Stimulated activated CD4-positive, alpha-beta T cell treated with anti-CD3 and anti-CD28 coated beads, Interleukin-2, amount 100 ng/mL, for 24 hours (primary cell): ENCODE measurements at places on chromosomes 7 and 10.

- DNase-seq, result no peak
These were observed 6.7 kb upstream of the PILRA start for GRCh38 chr7:100366411-100367250.

GRCh38 chr7:30927559-30927958 is 15.9 kb downstream of the AQP1 start:
- no peak for DNase-seq

GRCh38 chr7:44291066-44291732 is 34.2 kb downstream of the CAMK2B start:
- DNase-seq, result no peak

- no peak for DNase-seq
These were observed 71.9 kb upstream of the HABP2 start for GRCh38 chr10:113480851-113481502.

DNA sequence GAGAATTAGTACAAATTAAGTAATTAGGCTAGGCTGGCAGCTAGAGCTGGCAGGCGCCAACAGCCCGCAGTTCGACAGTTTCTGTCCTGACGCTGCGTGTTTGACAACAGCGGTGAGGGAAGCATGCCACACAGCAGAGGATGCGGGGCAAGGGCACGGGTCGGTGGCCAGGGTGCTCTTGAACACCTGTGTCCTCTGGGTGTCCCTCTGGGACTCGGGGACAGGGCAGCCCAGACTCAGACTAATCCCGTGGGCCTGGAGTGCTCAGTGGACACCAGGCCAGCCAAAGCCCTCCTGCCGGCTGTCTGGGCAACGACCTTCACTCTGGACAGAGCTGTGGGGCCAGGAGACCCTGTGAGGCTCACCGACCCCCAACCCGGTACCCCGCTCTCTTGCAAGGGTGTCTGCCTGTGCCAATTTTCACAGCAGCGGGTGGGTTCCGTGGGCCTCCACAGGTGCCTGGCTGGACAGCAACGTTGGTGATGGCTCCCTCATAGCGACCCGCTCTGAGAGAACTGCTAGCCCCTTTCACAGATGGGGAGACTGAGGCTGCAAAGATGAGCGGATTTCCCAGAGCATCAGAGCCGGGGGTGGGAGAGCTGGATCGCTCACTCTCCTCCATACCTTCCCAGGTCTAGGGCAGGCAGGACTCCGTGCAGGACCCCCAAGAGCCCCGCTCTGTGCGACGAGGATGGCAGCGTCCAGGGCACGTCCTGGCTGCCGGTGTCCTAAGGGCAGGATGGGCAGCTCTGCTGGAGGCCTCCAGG is 48.5 kb downstream of the FOXL3 start:
- no peak for DNase-seq

DNA sequence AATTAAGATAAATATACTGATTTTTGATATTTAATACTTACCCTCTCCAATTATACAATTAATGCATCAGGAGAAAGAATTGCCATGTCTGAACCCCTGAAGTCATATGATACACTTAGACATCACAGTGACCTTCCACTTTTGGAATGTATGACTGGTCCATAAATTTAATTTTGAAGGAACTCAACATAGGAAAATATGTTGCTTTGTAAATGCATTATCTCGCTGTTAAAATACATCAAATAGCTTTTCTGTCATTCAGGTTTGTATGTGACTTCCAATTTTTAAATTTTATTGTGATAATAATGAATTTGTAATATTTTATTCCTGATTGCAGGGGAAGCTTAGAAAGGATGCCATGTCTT is 631.9 kb upstream of the ANKRD30A start:
- no peak for DNase-seq

DNA sequence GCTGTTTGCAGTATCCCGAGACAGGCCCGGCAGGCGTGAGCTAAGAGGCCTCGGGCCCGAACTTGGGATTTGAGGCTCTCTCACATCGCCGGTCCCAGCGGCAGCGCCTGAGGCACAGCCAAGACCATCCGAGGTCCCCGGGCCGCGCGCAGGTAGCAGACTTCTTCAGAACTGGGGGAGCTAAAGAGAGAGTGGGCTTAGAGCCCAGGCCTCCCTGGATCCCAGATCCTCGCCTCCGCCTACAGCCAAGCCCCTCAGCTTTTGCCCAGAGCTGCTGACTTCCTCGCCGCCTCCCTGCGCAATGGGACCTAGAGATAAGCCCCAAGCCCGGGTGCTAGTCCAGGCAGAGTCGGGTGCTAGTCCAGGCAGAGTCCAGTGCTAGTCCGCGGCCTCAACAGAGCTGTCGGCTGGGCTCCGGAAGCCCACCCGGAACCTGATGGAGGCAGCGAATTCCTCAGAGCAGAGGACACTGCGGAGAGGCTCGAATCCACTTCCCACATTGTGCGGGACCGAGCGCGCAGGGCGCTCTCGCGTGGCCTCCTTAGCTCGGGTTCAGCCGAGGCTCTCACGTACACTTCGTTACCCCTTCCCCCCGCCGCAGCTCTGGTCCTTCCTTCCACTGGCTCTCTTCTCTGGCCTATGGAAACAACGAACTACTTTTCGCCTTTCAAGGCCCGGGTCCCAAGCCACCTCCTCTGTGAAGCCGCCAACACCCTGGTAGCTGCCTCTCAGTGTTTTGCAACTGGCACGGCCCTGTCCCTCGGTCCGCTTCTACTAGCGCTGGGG is 5.8 kb downstream of the LBX1 start:
- no peak for DNase-seq

- no peak for DNase-seq
These were observed 115.2 kb downstream of the ZFAND4 start for GRCh38 chr10:45557275-45557905.

GRCh38 chr7:94104301-94104700 is 100.1 kb upstream of the BET1 start:
- no peak for DNase-seq

- no peak for DNase-seq
These were observed 27.2 kb downstream of the PWWP2B start for GRCh38 chr10:132423966-132424861.

DNA sequence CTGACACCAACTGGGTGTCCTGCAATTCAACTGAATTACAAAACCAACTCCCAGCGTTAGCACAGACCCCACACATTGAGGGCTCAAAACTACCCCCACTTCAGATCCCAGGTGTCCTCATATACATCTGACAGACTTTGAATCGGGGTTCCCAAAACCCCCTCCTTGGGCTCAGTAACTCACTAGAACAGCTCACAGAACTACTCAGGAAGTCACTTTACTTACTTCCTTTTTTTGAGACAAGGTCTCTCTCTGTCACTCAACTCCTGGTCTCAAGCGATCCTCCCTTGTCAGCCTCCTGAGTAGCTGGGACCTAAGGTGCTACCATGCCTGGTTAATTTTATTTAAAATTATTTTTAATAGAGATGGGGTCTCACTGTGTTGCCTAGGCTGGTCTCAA is 456.0 kb downstream of the SDK1 start:
- DNase-seq, result no peak

DNA sequence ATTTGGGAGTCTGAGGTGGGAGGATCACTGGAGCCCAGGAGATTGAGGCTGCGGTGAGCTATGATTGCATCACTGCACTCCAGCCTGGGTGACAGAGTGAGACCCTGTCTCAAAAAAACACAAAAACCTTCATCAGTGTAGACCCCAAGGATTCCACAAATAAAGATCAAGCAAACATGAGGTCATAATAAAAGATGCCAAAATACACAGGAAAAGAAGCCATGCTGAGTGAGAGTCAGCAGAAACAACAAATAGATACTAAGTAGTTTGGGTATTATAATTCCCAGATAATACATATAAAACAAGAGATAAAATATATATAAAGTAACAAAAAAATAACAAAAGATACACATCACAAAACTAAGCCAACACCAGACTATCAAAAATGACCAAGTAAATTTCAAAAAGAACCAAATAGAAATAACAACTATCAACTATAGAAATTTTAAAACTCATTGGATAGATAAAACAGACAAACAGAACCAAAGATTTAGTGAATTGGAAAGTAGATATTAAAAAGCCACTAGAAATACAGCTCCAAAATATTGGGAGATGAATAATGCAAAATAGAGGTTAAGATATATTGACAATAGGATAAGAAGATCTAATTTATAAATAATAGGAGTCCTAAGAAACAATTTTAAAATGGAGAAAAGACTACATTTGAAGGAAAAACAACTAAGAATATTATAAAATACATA is 48.9 kb upstream of the FHIP2A start:
- DNase-seq, result no peak

GRCh38 chr7:129258649-129259389 is 34.0 kb downstream of the AHCYL2 start:
- DNase-seq, result no peak

GRCh38 chr10:123835575-123835974 is 56.0 kb downstream of the CPXM2 start:
- no peak for DNase-seq

DNA sequence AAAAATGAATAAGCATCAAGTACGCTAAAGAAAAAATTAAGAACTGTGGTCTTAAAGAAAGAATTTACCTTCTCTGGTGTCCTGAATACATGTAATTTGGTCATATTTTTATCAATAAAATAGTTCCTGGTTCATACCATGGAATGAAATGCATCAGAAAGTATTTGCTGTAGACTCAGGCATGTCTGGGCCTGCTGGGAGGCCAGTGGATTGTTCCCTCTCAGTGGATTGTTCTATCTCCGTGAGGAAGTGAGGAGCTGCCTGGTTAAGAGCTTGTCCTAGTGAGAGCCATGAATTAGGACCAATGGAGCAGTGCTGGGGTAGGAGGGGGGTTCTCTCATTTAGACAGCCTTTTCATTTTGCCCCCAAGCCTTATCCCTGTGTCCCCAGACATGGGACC is 211.7 kb upstream of the HABP2 start:
- no peak for DNase-seq

GRCh38 chr10:49330127-49330665 is 31.2 kb downstream of the C10orf71 start:
- DNase-seq, result no peak

DNA sequence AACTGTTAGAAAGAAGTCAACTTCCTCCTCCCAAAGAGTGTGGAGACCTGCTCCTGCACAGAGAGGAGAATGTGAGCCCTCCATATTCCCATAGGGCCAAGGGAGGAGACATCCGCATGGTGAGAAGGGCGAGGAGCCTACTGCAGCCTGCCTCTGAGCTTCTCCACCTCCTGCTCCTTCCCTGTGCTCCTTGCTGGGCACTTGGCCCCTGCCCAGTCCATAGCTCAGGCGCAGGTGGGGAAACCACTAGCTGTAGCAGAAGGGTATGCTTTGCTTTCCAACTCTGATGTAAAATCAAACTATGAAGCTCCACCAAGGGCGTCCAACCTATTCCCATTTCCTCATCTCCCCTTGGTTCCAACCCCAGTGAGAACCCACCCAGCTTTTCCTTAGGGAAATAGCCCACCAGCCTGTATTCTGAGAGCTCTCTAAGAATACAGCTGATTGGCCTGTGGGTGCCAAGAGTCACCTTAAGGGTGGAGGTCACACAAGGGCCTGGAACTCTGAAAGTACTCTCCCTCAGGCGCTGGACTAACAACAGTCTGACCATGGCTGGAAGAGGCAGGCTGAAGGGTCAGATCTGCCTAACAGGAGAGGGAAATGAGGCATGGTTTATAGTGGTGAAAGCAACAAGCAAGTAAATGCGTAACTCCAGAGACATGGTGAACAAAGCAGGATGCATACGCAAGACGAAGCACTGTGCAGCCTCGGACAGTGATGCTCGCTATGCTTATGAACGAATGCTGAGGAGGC is 13.9 kb downstream of the ZNF488 start:
- no peak for DNase-seq

GRCh38 chr10:46558392-46559185 is 2.1 kb upstream of the GPRIN2 start:
- DNase-seq, result no peak

DNA sequence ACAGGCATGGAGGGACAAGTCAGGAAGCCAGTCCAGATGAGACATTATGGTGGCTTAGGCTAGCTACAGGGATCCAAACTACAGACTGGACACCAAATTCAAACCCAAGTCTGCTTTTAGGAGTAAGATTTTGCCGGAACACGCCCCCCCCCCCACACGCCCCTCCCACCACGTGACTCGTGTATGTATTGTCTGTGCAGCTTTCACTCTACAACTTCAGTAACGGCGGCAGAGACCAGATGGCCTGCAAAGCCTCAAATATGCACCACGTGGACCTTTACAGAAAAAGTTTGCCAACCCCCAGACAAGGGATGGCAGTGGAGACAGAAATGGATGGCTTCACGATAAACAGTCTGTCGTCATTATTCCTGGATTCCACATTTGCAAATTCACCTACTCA is 14.5 kb downstream of the HIPK2 start:
- no peak for DNase-seq

DNA sequence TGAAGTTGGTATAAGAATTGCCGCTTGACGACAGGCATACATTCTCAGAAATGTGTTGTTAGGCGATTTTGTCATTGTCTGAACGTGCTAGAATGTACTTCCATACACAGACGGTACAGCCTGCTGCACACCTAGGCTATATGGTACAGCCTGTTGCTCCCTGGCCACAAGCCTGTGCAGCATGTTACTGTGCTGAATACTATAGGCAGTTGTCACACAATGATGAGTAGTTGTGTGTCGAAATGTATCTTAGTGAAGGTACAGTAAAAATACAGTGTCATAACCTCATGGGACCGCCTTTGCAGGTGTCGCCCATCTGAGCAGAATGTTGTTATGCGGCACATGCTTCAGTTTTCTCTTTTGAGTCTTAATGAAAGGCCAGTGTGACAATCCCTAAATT is 66.5 kb downstream of the SHH start:
- no peak for DNase-seq

- DNase-seq, result no peak
These were observed 13.1 kb upstream of the IMPDH1 start for GRCh38 chr7:128422842-128423241.
